ENCODE measurements at places on chromosomes 7 and 10.

DNA sequence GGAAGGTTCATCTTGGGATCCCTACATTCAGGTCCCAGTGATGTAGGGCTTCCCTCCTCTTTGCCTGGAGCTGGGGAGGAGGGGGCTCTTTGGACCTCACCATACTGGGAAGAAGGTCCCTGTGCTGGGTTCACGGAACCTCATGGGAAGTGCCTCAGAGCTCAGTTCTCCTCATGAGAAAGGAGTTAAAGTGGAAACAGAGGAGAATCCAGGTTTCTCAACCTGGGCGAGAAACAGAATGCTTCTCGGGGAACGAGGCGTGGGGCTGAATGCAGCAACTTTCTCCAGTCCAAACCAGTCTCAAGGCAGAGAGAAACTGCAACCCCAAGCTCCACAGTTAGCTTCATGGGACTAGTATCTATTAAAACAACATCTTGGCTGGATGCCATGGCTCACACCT lies 382.7 kb upstream of the FOXK1 start:
- DNase-seq, result no peak

GRCh38 chr7:22433710-22434460 lies 66.1 kb downstream of the STEAP1B start:
- DNase-seq, result peak; percentile 33

DNA sequence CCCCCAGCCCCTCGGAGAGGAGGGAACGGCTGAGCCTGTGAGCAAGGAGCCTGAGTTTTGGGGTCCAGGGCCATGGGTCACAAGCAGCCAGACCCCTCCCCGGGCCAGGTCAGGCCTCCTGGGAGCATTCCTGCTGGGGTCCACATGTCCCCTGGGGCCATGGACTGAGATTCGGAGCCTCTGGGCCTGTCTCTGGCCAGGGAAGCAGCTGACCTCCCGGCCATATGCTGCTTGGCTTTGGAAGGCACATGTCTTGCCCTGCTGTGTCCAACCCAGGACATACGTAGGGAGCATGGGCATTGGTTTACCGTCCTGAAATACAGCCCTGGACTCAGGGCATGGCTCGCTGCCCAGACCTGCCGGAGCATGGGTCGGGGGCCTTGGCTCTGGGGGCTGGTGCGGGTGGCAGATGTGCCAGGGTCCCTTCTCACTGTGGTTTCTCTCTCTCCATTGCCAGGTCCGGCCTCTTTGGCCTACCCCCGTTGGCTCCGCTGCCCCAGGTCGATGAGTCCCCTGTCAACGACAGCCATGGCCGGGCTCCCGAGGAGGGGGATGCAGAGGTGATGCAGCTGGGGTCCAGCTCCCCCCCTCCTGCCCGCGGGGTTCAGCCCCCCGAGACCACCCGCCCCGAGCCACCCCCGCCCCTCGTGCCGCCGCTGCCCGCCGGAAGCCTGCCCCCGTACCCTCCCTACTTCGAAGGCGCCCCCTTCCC lies 7.3 kb downstream of the PWWP2B start:
- DNase-seq, result no peak

DNA sequence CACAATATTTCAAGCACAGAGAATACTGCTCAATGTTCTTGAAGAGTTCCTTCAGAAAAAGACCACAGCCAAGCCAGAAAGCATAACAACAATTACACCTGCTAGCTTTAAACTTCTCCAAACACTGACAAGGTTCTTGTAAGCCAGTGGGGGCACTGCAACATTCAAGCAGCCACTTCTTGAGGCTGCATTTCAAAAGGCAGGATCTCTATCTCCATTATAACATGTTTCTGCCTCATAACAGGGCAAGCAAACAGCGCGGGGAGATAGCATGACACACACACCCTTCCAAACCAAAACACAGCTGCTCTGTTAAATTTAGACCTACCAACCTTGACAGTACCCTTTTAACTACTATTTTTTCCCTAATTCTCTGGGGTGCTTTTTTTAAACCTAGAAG lies 30.8 kb downstream of the CHCHD3 start:
- DNase-seq, result peak; percentile 55

GRCh38 chr10:62745581-62745980 lies 58.9 kb upstream of the ADO start:
- no peak for DNase-seq

GRCh38 chr7:41351091-41351490 lies 351.8 kb downstream of the INHBA start:
- no peak for DNase-seq
